ENCODE measurements at places on chromosomes 7 and 10. TPM values are rescaled to one million over a fixed set of nuclear protein-coding genes. Genes with fewer than 3 reads are reported as not detected.

Gene MACC1
- 4.3 TPM for total RNA-seq

Gene ADRB1
- total RNA-seq: 1.6 TPM

Gene MUC12
- total RNA-seq: not detected

Gene HABP2
- not detected for total RNA-seq

Gene RADIL
- 7.8 TPM for total RNA-seq

Gene DNAH11
- 2.7 TPM for total RNA-seq

Gene SPDYE6
- not detected for total RNA-seq

Gene ALOX5
- total RNA-seq: 8.1 TPM

Data from camera-type eye (tissue), 1 donor.